Fibroblast of villous mesenchyme (primary cell): ENCODE measurements at places on chromosomes 13 and 19. TPM values are rescaled to one million over a fixed set of nuclear protein-coding genes. Genes with fewer than 3 reads are reported as not detected.

The CEACAM20 gene
- total RNA-seq = not detected in 2 replicates

The GIPC1 gene
- 155 and 169 TPM in 2 replicates for total RNA-seq

The GGN gene
- 0.32 and 0.86 TPM in 2 replicates for total RNA-seq

The ZNF560 gene
- 0.86 and 0.97 TPM in 2 replicates for total RNA-seq

The CGB1 gene
- total RNA-seq = not detected in 2 replicates

The DACT3 gene
- total RNA-seq = 5.2 and 11.3 TPM in 2 replicates

The QPCTL gene
- total RNA-seq = 28.0 and 29.8 TPM in 2 replicates

The FDX2 gene
- total RNA-seq = 24.2 and 30.3 TPM in 2 replicates

The YIPF2 gene
- 112 and 128 TPM in 2 replicates for total RNA-seq

The TMC4 gene
- 0.32 TPM in 1 of 2 replicates, not detected in the other for total RNA-seq

The CEACAM16 gene
- total RNA-seq = under 0.01 and 0.32 TPM in 2 replicates

The FGF21 gene
- total RNA-seq = not detected in 2 replicates

The MUC16 gene
- under 0.01 TPM in 2 replicates for total RNA-seq

The PSMC4 gene
- 106 and 116 TPM in 2 replicates for total RNA-seq

The ZNF491 gene
- total RNA-seq = 1.3 and 2.2 TPM in 2 replicates

The ZFP36 gene
- total RNA-seq = 5.8 and 8.6 TPM in 2 replicates

The GRIK5 gene
- total RNA-seq = not detected in 2 replicates

The ATP4B gene
- total RNA-seq = not detected in 2 replicates

The ETV2 gene
- total RNA-seq = under 0.01 and 0.86 TPM in 2 replicates

The TEX29 gene
- total RNA-seq = 0.64 TPM in 1 of 2 replicates, not detected in the other

The GDF15 gene
- total RNA-seq = 28.9 and 49.9 TPM in 2 replicates

The PROSER1 gene
- 12.5 and 13.5 TPM in 2 replicates for total RNA-seq

The ACP7 gene
- total RNA-seq = not detected in 2 replicates

The IGFL3 gene
- total RNA-seq = not detected in 2 replicates

The UBE2L5 gene
- not detected in 2 replicates for total RNA-seq

The MADCAM1 gene
- total RNA-seq = under 0.01 TPM in 2 replicates

The FFAR3 gene
- not detected in 2 replicates for total RNA-seq

The CTXN1 gene
- 1.9 and 3.0 TPM in 2 replicates for total RNA-seq

The PPP5C gene
- 44.9 and 48.3 TPM in 2 replicates for total RNA-seq

The CBLC gene
- total RNA-seq = under 0.01 TPM in 2 replicates

The CEACAM21 gene
- not detected in 2 replicates for total RNA-seq

The SPTBN4 gene
- total RNA-seq = 0.32 and 1.3 TPM in 2 replicates

The ZNF256 gene
- total RNA-seq = 4.8 and 5.2 TPM in 2 replicates
